Mesothelial cell of epicardium (in vitro differentiated cells): ENCODE measurements at places on chromosomes 3 and 15.

- DNase-seq, result peak; percentile 89
These were observed 8.5 kb downstream of the SHOX2 start for GRCh38 chr3:158097593-158098308.

GRCh38 chr3:16916840-16917239 lies 32.1 kb downstream of the PLCL2 start:
- DNase-seq, result no peak

- no peak for DNase-seq
These were observed 96.5 kb upstream of the RAD18 start for GRCh38 chr3:9059489-9060400.

DNA sequence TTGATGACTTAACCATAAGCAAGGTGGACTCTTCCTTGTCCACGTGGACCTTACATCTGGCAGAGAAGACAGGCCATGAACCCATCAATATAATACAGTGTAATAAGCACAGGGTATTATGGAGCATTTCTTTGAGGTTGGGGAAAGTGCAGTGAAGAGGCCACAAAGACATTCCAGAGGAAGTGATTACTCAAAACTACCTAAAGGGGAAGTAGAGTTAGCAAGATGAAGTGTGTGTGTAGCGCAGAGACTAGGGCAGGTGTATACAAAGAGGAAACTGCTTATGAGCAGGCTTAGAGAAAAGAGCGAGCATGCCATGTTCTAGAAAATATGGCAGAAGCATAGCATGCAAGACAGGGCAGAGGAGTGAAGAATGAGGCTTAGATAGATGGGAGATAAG lies 17.9 kb downstream of the CP start:
- no peak for DNase-seq

DNA sequence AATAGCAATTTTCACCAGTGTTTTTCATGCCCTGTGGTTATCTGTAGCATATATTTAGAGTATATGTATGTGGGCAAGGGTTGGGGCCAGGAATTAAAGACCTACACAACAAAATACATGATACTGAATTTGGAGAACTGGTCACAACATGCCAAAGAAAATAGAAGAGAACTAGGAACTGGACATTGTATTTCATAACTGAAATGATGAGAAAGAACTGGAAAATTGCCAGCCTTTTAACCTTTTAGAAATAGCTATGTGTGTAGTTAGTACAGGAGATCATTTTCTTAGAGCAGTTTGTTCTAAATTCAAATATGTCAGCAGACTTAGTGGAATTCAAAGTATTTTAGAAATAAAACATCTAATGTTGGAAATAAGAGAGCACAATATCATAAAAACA lies 227.1 kb upstream of the CGNL1 start:
- no peak for DNase-seq

GRCh38 chr3:185852635-185853034 lies 27.8 kb upstream of the IGF2BP2 start:
- DNase-seq, result no peak

DNA sequence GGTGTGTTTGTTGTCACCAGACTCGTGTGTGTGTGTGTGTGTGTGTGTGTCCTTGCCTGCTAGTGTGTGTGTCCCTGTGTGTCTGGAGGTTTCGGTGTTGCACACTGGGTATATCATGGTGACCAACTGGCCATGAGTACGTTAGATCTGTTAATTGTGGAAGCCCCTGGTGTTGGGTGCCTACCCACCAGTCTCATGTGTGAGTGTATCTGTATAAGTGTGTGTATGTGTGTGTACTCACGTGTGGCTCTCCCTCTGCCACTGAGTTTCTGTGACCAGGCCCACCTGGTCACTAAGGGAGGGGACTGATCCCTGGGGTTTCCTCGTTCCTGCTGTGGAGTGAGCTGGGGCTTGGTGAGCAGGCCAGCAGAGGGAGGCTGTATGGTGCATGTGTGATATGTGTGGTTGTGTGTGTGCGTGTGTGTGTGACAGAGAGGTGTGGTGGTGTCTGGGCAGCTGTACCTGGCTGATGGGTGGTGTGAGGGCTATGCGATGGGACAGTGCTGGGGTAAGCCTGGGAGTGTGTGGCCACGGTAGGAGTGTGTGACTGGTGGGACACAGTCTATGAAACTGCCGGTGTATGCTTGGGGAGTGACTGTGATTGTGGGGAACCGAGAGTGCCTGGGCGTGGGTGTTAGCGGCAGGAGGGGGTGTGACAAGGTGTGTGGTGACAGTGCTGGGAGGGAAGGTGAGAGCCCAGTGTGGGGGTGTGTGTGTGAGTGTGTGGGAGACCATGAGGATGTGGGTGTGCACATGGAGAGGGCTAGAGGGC lies 1.8 kb downstream of the PRKCD start:
- no peak for DNase-seq

DNA sequence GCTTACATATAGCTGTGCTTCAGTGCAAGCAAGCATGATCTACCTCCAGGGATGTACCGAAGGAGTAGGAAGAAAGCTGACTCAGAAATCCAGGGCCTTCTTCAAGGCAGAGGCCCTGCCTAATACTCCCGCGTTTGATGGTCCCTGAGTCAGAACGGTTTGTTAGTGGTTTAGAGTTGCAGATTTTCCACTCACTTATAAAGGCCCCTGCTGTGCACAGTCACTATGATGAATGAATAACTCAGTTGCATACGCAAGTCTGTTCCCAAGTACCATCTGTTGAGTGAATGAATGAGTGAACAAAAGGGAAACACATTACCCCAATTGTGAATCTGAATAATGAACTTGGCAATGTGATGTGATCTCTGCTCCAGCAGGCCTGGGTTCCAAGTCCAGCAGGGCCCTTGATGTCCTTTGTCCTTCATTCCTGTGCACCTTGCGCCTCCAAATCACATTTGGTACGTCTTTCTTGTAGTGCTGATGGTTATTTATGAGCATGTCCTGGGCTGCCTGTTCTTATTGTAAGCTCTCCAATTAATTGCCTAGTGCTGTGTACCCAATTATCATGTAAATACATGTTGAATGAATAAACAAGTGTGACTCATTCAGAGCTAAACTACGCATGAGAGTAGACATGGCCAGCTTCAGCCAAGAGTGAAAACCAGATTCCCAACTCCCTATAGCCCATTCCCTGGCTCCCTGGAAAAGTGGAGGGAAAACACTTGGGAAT lies 85.3 kb upstream of the LIMD1 start:
- no peak for DNase-seq

GRCh38 chr15:42121021-42121420 lies 26.7 kb upstream of the PLA2G4D start:
- no peak for DNase-seq

DNA sequence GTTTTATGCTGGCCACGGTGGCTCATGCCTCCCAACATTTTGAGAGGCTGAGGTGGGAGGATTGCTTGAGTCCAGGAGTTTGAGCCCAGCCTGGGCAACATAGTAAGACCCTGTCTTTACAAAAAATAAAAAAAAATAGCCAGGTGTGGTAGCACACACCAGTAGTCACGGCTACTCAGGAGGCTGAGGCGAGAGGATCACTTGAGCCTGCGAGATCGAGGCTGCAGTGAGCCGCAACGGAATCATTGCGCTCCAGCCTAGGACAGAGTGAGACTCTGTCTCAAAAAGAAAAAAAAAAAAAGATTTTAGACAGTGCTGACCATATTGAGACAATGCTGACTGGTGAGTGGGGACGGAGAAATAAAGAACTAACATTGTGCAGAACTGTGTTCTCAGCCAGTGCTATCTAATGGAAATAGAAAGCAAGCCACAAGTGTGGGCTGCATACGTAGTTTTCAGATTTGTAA lies 67.2 kb downstream of the ST6GAL1 start:
- DNase-seq, result no peak

DNA sequence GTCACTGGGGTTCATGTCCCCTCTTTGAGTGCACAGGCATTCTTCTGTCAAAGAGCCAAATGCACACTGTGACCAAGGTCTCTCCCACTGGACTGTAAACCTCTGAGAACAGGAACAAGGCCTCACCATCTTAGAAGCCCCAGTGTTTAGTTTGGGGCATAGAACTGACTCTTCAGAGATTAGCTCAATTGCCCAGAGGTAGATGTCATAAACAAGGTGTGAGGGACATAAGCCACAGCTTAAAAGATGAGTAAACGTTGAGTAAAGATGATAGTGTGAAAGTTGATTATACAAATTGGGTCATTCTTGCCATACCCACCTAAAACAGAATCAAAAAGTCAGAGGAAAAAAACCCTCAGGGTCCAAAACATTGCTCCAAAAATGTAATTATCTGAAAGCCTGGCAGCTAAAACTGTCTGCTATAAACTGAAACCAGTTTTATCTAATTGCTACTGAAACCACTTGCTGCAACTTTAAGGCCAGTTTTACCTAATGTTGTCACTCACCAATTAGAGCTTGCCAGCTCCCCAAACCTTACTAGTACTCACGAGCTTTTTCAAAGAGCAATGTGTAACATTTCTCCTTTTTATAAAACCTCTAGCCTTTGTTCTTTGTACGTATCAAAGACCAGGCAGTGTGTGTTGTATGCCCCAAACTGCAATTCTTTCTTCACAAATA lies 415.2 kb downstream of the RAP2B start:
- DNase-seq, result no peak

DNA sequence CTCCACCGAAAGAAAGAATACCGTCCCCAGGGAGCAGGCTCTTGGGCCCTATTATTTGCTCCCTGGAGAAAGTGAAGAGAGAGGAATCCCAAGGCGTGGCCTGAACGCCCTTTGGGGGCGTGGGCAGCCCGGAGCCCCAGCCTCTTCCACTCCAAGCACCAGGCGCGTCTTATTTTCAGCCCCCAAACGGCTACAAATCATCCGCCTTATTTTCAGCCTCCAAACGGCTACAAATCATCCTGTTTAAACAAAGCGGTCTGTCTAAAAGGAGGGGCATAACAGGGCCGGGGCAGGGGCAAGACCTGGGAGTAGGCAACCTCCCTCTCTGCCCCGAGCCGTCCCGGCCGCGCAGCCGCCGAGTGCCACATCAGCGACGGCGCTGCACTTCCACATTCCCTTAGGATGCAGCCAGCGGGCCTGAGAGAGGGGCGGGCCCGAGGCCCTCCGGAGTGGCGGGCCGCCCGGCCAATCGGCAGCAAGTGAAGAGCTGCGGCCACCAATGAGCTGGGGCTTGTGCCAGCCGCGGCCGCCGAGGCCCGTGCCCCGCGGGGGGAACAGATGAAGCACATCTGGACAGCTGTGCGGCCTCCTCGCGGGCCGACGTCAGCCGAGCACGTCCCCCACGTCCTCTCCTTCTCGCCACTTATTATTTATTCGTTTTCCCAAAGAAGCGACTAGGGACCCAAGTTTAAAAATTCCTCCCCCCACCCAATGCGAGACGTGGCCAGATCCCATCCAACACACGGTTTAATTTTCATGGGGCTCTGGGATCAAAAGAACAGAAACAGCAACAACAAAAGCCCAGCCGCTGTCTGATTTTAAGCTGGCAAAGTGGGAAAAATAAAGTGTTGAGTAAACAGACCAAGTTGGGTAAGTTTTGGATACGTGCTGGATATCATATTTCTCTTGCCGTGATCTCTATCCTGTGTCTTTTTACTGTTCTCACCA lies at the start of gene TMEM45A:
TMEM45A (plus strand) TSS at position 561 of the 948 bp plus-strand sequence. CDS start 62,593 bp downstream, outside the sequence.
- DNase-seq, result peak; percentile 95

- no peak for DNase-seq
These were observed 6.6 kb downstream of the MAP2K5 start for GRCh38 chr15:67548862-67549651.

GRCh38 chr3:159559771-159560170 lies 428.9 kb upstream of the IL12A start:
- no peak for DNase-seq

- DNase-seq, result no peak
These were observed 66.0 kb downstream of the MYO1E start for GRCh38 chr15:59306520-59307164.
